ENCODE measurements at places on chromosomes 16 and 17. TPM values are rescaled to one million over a fixed set of nuclear protein-coding genes. Genes with fewer than 3 reads are reported as not detected.

RGS11 gene
- total RNA-seq = 4.5 TPM

MYO15A gene
- 0.58 TPM for total RNA-seq

DNAI2 gene
- total RNA-seq = not detected

TMEM219 gene
- 103 TPM for total RNA-seq

HSD3B7 gene
- 14.8 TPM for total RNA-seq

CCDC92B gene
- total RNA-seq = 0.15 TPM

RHBDF1 gene
- total RNA-seq = 25.8 TPM

CA10 gene
- not detected for total RNA-seq

CEMP1 gene
- 0.08 TPM for total RNA-seq

Data from A549 treated with CORT108297 at 1 μM for 4 hours (cell line).